ENCODE measurements at places on chromosomes 3 and 15.

DNA sequence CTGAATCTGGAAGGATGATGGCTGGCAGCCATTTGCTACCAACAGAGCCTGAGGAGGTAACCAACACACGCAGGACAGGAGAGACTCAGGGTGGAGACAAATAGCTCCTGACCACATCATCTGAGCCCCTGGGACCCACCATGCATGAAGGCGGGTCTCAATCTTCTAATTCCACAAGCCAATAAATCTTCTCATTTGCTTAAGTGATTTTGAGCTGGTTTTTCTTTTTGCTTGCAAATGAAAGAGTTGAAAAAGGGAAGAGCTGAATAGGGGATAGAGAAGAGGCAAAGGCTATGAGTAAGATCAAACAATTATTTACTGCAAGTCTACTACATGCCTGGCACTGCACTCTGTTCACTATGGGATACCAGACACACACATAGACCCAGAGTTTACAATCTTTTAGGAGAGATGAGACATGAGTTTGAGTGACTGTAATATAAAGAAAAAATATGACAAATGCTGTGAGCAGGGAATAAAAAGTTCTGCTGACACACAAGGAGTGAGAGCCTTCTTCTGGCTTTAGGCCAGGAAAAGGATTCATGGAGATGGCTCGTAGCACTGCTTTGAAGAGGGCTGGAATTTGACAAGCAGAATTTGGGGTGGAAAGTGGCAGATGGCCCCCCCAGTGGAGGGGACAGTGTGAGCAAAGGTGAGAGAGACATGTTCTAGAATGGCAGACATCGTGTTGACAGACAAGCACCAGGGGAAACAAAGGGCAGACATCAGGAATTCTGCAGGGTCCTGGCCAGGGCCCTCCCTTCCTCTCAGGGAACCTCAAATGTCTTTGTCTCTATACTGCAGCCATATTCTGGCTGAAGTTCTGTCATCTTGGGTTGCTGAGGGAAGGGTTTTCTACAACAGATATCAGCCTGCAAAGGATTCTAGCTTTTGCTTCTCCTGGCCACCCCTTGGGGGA, 69.8 kb upstream of the WNT5A start:
- no peak for DNase-seq

DNA sequence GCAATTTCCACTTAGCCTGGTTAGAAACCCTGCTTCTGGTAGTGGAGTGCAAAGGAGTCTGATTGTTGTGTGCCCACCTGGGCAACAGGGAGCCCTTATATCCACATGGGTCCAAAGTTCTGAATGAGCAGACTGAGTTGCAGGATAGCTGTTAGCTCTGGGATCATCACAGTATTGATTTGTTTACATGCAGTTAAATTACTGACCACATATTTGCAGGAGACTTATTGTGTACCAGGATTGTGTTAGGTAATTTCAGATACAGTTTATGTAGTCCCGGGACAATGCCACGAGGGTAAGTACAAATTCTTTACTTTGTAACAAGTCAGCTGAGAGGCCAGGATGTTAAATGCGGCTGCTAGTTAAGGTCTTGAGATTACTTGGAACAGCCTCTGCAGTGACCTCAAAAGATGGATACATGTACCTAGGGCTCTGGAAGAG, 18.8 kb downstream of the ARHGEF26 start:
- no peak for DNase-seq

DNA sequence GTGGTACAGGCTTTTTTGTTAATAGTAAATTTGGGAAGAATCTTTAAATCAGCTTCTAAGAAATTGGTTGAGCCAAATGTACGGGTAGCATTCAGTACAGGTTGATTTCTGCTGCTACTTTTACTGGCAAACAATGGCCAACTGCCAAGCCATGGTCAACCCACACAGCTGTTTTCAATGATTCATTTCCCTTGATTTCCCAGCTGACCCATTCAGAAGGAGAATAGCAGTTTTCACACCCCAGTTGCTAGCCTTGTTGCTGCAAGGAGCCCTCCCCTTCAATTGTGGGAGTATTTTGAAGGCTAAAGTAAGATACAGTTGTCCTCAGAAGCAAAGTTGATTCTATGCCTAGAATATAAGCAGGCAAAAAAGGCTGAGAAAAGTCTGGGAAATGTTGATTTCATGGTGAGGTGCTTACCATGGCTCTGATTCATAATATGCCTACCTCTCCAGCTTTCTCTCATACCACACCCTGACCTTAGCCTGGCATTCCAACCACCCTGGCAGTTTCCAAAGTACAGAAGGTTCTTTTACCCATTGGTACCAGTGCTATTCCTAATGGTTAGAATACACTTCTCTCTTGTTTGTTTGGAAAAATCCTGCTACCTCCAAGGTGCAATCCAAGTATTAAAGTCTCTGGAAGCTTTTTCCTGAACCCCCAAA, 320.3 kb upstream of the TGFBR2 start:
- DNase-seq, result peak; percentile 50

- DNase-seq, result no peak
Measured at GRCh38 chr15:89998141-89998661, 2.9 kb upstream of the ZNF710 start.

- no peak for DNase-seq
Measured at GRCh38 chr3:150443331-150443741, 35.2 kb downstream of the TSC22D2 start.

GRCh38 chr3:80087767-80088166, 320.0 kb upstream of the ROBO1 start:
- DNase-seq, result no peak

- no peak for DNase-seq
Measured at GRCh38 chr3:2198776-2199279, 100.2 kb downstream of the CNTN4 start.
